ENCODE measurements at places on chromosomes 2 and 18.
A peak's percentile ranks its signal among the peaks of the same experiment; 100 is the strongest.

DNA sequence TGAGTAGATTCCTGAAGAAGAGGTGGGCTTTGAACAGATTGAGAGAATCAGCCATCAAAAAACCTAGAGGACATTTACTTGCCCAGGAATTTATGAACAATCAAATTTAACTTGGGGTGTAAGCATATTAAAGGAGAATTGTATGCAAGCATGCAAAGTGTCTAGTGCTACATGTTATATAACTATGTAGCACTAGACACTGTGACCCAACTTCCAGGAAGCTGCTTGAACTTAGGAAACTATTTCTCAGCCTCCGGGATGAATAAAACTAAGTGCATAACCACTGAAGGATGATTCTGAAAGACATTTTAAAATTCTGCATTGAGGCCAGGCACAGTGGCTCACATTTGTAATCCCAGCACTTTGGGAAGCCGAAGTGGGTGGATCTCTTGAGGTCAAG, 12.4 kb downstream of the MFF start:
- no peak for ATAC-seq

GRCh38 chr2:146916914-146917313, 927.9 kb upstream of the ACVR2A start:
- no peak for ATAC-seq

DNA sequence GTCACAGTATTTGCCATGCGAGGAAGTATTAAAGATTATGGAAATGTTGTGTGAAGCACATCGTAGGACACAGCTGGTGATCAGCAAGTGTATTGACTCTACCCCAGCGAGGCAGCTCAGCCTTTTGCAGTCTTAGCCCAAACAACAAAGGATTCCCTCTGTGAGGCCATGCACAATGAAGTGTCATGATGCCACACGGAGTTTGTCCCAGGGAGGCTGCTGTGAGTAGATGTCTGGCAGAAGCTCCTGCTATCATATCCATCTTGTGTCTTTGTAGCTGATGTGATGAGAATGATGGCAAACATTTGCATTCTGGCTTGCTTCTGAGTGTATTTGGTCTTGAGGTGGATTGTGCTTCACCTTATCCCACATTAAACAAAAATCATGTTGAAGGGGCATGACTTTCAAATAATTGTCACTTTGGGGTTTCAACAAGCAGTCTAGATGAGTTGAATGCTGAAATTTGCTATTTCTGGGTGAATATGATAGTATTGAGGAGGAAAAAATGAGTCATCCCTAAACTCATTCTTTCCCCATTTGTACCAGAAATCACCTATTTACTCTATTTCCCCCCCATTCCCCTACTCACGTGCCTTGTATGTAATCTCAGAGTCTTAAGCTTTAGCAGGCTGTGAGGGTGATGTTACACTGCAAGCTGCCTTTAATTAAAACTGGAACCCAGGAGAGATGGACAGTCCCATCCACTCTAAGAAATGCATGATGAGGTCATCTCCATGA, 273.5 kb downstream of the RNF144A start:
- ATAC-seq: peak; percentile 49

- no peak for ATAC-seq
Measured at GRCh38 chr2:140383781-140384180, 1603.6 kb upstream of the NXPH2 start.

DNA sequence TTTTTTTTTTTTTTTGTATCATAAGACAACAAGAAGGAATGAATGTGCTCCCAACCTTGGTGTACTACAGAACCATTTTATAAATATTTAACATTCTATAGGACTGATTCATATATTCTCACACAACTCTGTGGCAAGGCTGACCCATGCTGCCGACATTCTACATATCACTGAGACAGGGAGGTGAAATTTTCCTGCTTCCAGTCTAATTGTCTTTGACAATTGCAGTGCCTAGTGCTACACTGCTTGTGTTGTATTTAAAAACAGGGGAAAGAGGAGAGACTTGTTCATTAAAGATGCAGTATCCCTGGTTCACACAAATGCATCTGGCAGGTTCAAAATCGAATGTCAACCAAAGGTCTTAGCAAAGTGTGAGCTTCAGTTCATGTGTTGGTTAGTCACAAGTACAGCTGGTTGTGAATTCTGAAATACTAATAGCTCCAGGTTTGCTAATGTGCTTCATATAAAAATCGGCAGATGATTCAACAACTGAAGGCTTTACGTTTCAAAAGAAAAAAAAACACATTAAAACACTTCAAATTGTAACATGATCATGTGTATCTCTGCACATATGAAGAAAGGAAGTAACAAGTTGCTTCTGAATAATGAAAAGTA, 130.8 kb downstream of the FIGN start:
- peak; percentile 89 for ATAC-seq

DNA sequence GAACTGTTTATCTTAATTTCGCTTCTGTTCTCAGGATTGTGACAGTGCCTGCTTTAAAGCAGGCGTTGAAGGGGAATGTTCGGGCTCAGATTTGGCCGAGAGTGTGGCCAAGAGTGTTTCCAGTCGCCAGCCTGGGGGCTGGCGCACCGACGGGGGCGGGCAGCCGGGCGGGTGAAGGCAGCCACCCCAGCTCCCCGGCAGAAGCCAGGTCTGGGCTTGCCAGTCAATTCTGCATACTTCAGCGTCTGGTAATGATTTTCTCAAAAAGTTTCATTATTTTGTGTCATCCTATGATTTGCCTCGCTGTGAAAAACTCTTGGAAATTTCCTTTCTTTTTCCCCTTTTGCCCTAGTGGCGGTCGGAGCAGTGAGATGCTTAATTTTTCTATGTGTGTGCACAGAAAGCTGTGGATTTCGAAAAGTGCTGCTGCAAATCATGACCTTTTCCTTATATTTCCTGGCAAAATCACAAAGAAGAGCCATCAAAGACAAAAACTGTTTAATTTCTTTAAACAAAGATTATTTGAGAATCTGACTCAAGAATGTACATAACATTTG, 856 bp downstream of the FAM228A start:
- no peak for ATAC-seq

GRCh38 chr2:7896940-7897487, 784.8 kb upstream of the ID2 start:
- ATAC-seq: no peak

DNA sequence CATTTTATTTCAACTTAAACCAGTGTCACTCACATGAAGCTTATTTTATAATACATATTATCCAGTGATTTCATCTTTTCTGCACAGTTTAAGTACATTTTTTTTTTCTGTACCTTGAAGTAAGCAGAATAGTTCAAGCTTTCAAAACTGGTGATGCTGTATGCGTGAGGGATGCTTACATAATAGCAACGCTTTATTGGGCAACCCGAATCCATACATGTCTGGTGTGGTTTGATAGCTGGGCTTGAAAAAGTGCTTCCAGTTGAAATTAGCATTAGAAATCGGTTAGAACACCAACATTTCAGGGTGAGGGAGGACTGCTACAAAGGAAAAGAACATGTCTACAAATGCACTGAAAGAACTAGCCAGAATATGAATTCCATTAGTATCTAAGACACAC, 117.4 kb downstream of the MBP start:
- no peak for ATAC-seq

- ATAC-seq: no peak
Measured at GRCh38 chr2:198916548-198917080, 541.1 kb downstream of the SATB2 start.

- ATAC-seq: peak; percentile 93
Measured at GRCh38 chr2:230956827-230957755, 32.0 kb upstream of the GPR55 start.

- ATAC-seq: no peak
Measured at GRCh38 chr2:180202467-180202951, 195.4 kb upstream of the CWC22 start.

GRCh38 chr18:79497638-79498081, 101.9 kb downstream of the NFATC1 start:
- no peak for ATAC-seq

- peak; percentile 44 for ATAC-seq
Measured at GRCh38 chr2:96763511-96764252, 3.0 kb downstream of the CNNM4 start.

GRCh38 chr18:58784601-58785137, 80.0 kb upstream of the ZNF532 start:
- no peak for ATAC-seq

DNA sequence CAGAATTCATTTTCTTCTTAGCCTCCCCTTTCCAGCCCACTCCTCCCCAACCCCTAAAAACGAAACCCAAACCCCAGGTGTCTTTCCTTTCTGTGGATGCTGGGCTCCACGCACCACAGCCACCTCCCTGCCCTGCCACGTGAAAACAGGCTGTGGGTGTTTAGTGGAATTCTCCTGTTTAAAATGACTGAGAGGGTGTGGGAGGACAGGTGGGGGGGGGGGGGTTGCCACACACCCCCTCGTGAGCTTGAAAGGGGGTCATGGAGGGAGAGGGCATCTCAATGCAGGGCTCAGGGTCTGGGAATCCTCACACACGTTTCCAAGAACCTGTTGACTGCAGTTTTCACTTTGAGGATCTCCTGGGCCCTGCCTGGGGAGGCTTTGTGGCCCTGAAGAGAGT, 110.3 kb downstream of the FAM210A start:
- no peak for ATAC-seq

DNA sequence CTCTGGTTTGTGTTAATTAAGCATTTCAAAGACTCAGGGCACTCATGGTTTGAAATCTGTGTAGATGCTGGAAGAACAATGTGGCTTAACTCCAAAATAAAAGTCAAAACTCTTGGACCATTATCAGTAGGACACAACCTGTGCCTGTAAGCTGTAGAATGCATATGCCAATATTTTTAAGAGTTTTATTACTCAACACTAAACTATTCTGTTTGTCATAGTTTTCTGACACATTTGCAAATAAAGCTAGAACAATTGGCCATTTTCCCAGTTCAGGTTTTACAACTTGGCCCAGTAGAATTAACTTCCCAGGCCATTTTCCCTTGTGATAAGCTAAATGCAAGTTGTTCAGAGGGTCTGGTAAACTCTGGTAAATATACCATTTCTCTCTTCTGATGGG, 713.1 kb downstream of the CBLN2 start:
- no peak for ATAC-seq

- ATAC-seq: no peak
Measured at GRCh38 chr2:143190431-143190830, 61.2 kb downstream of the ARHGAP15 start.

GRCh38 chr2:562391-563364, 114.5 kb downstream of the TMEM18 start:
- ATAC-seq: no peak

DNA sequence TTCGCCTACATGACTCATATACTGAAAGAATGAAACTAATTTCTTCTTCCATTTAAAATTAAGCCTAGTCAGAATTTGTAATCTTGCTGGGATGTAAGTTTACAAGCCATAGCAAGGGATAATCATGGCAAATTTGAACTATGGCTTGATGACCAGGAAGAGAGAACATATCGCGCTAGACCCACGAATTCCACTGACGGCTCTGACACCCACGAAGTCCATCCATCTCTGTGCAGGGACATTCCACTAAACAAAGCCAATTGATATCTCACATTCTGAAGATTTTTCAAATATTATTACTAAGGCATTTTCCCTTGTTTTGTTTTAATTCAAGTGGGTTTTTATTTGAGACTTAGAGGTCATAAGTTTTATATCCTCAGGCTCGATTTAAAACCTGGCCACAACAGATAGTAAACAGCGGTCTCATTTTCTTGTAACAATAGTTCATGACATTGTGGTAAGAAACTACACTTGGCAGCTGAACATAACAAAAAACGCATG, 113.0 kb downstream of the QPCT start:
- no peak for ATAC-seq

DNA sequence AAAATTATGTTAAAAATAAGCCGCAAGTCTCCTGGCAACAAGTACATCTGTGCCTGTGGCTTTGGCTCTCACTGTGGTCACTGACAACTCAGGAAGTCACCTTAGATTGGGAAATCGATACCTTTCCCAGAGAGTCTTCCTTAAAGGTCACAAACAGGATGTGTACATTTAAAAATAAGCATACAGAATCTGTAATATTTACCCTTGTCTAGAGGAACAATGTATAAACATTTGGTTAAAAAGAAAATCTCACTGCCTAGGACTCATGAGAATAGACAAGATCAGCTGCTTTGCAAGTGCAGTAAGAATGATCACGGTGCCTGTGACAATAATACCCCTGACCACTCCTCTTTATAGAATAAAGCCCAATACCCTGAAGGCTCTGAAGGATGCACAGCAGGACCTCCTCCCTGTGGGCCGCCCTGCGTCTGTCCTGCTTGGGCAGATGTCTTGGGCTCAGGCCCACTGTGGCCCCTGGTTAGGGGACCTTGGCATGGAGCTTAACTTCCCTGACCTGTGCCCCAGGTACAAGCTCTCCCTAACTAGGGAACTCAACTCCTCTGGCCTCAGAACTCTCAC, 98.0 kb upstream of the MGAT4A start:
- no peak for ATAC-seq

GRCh38 chr2:161870401-161870930, 203.5 kb downstream of the DPP4 start:
- no peak for ATAC-seq

DNA sequence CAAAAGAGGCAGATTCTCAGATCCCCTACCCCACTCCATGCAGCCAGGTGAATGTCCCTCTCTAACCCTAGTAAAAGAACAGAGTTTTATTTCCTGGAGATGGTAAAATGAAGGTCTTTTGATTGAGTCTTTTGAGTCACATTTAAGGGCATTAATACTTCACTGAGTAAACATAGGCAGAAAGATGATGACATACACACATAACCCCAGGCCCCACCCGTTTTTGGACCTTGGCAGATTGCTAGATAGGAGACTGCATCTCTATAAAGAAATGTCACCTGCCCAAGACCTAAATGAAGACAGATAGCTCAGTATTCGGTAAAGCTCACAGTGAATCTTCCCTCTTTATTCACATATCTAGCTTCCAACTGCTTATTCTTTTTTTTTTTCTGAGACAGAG, 28.3 kb upstream of the PEX13 start:
- no peak for ATAC-seq

DNA sequence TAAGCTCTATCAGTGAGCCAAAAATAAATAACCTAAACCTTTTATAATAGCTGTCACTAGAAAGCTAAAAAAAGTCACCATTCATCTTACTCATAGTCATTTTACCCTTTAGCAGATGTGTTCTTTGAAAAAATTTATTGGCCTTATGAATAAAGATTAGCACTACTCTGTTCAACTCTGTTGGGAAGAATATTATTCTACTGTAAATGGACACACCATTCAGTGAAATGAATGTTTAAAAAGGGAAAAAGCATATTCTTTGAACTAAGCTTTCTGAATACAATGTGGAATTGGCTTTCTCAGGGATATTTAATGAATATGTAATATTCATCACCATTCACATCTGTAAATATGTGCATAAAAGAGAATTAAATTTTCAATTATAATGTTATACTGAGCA, 422.0 kb downstream of the CBLN2 start:
- no peak for ATAC-seq

DNA sequence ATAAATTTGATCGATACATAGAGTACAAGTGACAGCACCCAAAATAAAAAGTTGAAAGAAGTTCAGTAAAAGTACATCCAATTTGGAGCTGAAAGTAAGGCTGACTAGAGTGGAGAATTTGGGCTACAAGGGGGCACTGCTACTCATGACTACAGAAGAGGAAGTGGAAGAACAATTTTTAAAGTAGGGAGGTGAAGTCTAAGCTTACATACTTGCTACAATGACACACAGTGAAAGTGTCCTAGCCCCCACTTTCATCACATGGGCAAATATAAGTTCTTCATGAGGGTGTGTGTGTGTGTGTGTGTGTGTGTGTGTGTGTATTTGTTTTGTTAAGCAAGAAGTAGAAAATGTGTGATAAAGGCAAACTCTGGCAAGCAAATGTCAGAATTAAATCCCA, 45.7 kb downstream of the MAP3K2 start:
- ATAC-seq: no peak

GRCh38 chr2:23293063-23293462, 91.9 kb upstream of the KLHL29 start:
- no peak for ATAC-seq

All from SK-N-SH treated with all-trans-retinoic acid at 6 μM for 48 hours (cell line).